ENCODE measurements at places on chromosomes 7 and 10.

GRCh38 chr7:91041141-91041540 is 223.1 kb upstream of the FZD1 start:
- no peak for DNase-seq

DNA sequence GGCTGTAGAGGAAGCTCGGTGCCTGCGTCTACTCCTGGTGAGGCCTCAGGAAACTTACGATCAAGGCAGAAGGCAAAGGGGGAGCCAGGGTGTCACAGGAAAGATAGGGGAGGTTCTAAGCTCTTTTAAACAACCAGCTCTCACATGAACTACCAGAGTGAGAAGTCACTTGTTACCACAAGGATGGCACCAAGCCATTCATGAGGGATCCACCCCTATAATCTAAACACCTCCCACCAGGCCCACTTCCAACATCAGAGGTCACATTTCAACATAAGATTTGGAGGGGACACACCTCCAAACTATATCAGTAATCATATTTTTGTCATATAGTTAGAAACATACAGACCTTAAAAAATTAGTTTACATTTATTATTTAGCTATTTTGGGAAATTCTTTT is 9.4 kb downstream of the NOC3L start:
- DNase-seq: no peak

- DNase-seq: no peak
These were observed 229.8 kb upstream of the NPY start for GRCh38 chr7:24054236-24054635.

GRCh38 chr10:72709041-72709440 is 17.1 kb downstream of the MCU start:
- DNase-seq: peak; percentile 35

DNA sequence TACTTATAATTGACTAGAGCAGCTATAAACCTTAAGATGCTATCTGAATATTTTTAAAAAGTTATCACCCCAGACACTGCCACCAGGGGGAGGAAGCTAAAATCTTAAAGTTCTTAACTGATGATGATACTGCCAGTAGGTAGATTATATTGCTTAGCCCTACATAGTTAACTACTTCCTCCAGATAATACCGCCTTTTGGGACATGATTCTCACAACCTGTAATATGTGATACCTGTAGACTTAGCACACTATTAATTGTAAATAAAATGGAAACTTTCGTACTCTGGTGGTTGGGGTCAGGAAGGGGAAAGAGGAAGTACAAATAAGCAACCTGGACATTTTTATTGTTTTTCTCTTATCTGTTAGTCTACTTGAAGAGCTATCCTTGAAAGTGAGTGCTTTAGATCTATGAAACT is 268.9 kb downstream of the ADK start:
- DNase-seq: peak; percentile 6

DNA sequence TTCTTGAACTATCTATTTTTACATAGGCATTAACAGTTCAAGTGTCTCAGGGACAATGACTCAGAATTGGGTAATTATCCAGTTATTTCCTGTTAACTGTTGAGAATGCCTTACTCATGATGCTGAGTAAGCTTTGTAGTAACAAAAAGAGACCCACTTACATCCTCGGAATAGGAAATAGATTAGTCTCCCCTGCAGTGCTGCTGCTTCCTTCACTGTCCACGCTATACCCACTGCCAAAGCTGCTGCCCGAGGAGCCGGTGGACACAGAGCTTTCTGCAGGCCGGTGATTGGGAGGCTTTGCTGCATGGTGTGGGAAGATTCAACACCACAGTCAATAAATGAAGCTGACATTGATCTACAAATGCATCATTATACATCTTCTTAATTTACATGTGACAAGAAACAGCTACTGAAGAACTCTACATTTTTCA is 357.1 kb downstream of the PCLO start:
- peak; percentile 78 for DNase-seq

- no peak for DNase-seq
These were observed 365.7 kb downstream of the GATA3 start for GRCh38 chr10:8420182-8420581.

DNA sequence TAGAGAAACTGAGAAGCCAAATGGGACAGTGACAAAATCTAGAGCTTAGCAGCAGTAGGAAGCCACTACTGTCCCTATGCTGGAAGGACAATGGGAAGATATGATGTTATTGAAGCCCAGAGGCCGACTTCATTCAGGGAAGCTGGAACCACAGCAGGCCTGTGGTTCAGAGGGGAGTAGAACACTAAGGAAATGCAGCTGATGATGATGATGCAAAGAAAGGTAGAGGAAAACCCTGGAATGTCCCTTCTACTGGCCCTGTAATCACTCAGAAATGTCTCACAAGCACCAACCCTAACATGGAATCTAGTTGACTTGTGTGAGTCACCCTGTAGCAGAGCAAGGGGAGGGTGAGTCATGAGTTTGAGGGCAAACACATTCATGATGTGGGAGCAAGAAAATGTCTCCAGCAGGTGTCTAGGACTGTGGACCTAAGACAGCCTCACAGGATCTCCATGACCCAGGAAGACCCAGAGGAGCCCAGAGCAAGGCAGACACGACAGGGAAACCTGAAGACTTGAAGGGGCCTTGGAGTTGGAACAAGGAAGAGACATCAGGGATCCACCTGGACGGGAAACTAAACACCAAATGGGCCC is 37.0 kb upstream of the LRRC17 start:
- peak; percentile 84 for DNase-seq

- peak; percentile 95 for DNase-seq
These were observed 155.5 kb upstream of the LYZL2 start for GRCh38 chr10:30784897-30785605.

DNA sequence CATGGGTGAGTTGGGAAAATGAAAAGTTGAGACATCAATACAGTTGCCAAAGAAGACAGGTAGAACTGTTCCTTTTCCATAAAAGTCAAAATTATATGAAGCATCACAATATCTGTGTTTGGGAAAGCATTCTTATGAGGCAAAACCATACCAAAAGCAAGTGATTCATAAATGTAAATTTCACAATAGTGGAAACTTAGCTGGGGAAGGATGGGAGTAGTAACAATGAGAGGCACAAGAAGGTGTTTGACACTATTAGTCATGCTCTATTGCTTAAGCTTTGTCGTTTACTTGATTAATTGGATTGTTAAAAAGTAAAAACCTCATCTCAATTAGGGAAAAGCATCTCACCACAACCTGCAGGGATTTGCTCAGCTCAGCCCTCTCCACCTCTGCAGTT is 240.2 kb downstream of the C7orf25 start:
- peak; percentile 74 for DNase-seq

GRCh38 chr7:151752816-151753595 is 123.9 kb downstream of the PRKAG2 start:
- DNase-seq: peak; percentile 60

GRCh38 chr10:32982911-32983909 is 25.2 kb upstream of the ITGB1 start:
- DNase-seq: peak; percentile 82

- DNase-seq: no peak
These were observed 1011.3 kb downstream of the XPNPEP1 start for GRCh38 chr10:108911814-108912541.

DNA sequence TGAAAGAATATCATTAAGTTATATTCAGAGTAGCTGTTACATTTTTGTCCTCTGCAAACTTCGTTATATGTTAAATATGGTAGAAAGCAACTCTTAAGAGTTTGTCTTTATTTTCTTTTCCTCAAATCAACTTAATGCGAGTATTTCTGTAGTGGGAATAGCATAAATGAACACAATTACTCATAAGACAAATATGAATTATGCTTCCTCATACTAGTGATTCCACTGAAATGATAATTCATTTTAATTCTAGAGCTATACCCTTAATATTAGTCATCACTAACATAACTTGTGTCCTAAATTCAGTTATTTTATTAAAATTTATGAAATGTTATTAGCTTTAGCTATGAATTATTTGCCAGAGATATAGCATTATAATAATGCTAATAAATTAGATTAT is 820.6 kb upstream of the KCND2 start:
- DNase-seq: no peak

- DNase-seq: no peak
These were observed 24.2 kb downstream of the CFAP69 start for GRCh38 chr7:90269163-90269562.

DNA sequence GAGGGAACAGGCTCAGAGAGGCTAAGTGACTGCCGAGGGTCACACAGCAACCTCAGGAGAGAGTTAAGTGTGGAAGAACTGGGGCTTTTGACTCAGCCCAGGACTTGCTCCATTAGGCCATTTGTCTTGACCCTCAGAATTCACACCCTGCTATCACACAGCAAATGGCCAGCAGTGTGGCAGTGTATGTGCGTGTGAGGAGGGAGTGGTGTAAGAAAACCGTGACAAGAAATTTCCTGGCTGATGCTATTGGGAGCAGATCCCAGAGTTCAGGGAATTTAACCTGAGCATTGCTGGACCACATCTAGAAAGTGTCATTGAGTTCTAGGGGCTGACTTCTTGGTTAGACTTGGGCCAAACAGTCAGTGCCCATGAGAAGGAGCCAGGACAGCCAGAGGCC is 18.4 kb downstream of the VWA2 start:
- no peak for DNase-seq

DNA sequence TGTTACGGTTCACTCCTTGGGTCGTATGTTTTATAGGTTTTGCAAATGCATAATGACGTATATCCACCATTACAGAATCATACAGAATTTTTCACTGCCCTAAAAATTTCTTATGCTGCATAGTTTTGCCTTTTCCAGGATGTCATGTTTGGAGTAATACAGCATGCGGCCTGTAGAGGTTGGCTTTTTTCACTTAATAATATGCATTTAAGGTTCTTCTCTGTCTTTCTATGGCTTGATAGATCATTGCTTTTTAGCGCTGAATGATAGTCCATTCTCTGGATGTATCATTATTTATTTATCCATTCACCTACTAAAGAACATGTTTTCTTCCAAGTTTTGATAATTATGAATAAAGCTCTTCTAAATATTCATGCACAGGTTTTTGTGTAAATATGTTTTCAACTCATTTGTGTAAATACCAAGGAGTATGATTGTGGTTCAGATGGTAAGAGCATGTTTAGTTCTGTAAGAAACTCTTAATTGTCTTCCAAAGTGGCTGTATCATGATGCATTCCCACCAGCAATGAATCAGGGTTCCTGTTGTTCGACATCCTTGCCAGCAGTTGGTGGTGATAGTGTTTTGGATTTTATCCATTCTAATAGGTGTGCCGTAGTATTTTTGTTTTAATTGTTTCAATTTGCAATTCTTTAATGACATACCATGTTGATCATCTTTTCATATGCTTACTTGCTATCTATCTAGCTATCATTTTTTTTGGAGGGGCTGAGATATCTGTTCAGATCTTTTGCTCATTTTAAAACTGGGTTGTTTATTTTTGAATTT is 531.2 kb upstream of the GHITM start:
- no peak for DNase-seq

DNA sequence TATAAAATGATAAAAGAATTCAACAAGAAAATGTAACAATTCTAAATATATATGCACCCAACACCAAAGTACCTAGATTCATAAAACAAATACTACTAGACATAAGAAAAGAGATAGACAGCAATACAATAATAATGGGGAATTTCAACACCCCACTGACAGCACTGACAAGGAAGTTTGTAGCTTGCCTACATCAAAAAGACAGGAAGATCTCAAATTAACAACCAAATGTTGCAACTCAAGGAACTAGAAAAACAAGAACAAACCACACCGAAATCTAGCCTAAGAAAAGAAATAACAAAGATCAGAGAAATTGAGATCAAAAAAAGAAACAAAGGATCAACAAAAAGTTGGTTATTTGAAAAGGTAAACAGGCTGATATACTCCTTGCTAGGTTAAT is 36.5 kb upstream of the TNKS2 start:
- no peak for DNase-seq

DNA sequence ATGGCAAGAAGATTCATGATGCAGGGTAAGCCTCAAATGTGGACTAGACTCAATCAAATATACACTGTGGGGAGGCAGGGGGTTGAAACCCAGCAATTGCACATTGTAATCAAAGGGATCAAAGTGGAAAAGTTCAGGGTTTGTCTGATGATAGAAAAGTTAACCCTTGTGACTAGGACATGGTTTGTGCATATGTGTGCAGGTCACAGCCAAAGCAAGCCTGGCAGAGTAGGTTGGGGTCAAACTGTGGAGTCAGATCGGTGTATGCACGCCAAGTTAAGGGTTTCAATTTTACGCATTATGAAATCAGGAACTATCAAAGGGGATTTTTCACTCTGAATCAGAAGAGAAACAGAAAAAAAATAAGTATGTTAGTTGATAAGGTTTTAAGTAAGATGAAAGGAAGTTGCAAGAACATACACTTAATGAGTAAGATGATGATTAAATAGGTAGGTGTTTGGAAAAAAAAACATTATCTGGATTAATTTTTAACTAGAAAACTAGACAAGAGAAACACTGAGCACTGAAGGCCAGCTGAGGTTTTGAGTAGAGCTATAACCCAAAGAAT is 188.3 kb downstream of the DGKB start:
- no peak for DNase-seq

DNA sequence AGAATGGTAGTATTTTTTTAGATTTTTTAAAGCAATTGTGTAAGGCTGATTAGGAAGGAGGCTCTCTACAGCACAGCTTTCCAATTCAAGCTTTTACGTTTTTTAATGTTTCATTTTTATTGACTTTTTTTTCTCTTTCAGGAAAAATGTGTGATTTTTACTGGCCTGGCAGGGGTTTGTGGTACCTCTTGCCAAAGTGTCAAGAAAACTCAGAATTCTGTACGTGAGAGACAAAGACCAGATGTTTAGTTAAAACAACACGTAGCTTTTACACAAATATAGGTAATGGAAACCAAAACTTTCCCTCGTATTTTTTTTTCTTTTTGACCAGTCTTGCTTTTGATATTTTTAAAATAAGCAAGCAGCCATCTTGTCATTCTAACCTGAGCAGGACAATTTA is 6.0 kb upstream of the NPVF start:
- no peak for DNase-seq

GRCh38 chr10:37860494-37861190 is 3.2 kb upstream of the ZNF248 start:
- peak; percentile 61 for DNase-seq

GRCh38 chr10:131160219-131160875 is 151.2 kb downstream of the TCERG1L start:
- no peak for DNase-seq

DNA sequence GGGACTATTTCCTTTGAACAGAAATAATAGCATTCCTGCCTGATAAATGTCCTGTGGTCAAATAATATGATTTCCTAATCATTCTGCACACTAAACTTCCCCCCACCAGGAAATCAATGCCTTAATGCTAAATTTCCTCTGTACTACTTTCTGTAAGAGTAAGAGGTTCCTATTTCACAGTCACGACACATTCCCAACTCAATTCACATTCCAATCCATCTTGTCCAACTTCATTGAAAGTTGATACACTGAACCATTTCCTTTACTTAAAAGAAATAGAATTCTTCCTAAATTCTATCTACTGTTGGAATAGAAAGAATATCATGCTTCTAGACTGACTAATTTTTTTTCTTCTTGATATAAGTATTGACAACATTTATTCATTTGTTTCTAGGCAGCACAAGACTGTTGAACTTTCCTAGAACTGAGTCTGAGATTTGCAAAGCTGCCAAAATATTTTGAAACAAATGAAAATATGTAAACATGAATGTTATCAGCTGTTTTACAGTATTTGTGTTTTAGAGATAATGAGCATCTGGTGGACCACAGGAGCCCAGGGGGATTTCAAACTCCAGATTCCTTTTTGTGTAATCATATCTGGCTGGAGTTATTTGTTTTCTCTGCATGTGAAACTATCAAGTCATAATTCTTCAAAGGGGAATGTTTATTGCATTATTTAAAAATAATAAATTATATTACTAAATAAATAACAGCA is 121.5 kb downstream of the TPST1 start:
- peak; percentile 90 for DNase-seq

- no peak for DNase-seq
These were observed 116.0 kb upstream of the PDLIM1 start for GRCh38 chr10:95406651-95407280.

Measured in fibroblast of gingiva (primary cell).